ENCODE measurements at places on chromosomes 3 and 15.

GRCh38 chr3:133965906-133966305, 63.8 kb downstream of the SLCO2A1 start:
- DNase-seq, result no peak

- peak; percentile 36 for DNase-seq
Observed at GRCh38 chr3:31077021-31077601, 182.7 kb upstream of the GADL1 start.

DNA sequence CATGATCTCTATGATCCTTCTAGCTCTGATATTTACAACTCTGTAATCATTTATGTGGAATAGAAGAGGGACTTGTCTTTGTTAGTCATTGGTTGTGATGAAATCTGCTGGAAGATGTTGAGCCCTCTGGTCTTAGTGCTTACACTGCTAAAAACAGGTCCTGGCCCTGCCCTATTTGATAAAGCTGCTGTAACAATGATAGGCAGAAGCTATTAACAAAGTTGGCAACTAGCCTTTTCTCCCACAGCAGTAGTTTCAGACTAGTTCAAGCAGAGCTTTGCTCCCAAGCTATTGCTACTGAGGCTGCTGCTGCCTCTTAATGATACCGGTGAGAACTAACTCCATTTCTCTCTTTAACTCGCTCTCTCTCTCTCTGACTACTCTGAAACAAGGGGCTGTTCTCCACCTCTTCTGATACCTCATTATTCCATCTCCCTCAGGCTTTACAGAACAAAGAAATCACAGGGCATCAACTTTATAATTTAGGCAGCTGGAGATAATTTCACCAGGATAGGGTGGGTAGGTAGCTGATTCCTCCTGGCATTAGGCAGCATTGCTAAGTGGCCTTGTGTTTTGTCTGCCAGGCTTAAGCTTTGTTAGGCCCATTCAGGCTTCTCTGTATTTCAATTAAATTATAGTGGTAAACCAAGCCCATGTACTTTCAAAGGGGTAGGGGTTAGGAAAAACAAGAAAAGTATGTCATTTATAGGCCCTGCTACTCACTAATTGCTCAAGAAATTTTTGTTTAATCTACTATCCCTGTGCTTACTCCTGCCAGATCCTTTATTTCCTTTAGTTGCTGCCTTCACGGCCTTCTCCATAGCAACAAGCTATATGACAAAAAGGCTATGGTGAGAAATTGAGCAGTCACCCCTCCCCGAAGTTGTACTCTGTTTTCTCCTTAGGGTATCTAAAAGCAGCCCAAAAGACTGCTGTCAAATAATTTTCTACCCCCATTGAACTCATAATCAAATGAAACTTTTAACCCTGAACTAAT, 139.6 kb downstream of the RBPMS2 start:
- no peak for DNase-seq

DNA sequence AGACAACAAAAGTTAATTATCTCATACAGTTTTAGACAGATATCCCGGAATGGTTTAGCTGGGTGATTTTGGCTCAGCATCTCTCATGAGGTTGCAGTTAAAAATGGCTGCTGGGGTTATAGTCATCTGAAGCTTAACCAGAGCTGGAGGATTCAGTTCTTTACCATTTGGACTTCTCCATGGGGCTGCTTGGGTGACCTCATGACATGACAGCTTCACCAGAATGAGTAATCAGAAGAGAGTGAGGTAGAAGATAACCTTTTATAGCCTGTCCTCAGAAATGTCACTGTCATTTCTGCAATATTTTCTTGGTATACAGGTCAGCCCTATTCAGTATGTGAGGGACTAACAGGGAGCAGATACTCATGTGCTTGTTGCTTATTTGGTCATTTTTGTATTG, 30.9 kb downstream of the TFG start:
- DNase-seq, result no peak

DNA sequence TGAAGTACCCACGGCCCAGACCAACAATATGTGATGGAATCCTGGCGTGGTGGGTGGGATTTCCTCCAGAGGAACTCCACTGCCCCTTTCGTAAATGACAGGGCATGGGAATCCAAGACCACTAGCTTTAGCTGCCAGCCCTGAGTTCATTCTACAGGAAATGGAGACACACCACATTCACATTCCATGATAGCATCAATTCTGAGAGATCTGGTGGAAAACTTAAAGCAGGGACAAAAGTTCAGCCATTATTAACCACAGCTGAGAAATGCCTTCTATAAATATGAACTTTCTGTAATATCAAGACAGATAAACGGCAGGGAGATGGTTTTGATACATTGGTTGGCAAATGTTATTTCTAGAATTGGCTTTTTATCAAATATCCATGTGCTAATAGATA, 98.2 kb downstream of the FBN1 start:
- no peak for DNase-seq

DNA sequence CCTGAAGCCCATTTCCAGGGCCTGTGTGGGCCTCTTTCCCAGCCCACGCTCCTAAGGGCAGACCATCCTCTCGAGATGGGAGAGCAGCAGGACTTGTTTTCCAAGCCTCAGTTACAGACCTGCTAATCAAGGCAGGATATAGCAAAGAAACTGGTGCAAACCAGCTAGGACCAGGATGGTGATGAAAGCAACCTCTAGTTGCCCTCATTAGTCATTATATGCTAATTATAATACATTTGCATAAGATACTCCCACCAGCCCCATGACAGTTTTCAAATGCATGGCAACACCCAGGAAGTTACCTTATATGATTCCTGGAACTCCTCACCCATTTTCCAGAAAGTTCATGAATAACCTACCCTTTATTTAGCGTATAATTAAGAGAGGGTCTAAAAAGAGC, 34.4 kb upstream of the TRH start:
- no peak for DNase-seq

DNA sequence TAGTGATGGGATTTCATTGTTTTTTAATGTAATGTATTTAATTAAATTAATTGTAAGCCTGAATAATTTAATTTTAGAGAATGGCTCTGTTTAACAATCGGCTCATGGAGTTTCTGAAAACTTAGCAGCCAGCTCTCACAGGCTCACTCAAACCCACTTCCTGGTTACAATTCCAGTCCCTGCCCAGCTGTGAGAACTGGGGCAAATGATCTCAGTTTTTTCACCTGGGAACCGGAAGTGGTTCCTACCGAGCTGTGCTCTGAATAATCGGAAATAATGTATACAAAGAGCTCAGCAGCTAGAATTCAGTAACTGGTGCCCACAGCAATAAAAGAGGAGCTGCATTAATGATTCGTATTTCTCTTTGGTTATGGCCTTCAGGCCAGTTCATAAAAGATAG, 244.3 kb upstream of the MCTP2 start:
- no peak for DNase-seq

- DNase-seq, result no peak
Observed at GRCh38 chr3:116165641-116166040, 279.6 kb downstream of the LSAMP start.

DNA sequence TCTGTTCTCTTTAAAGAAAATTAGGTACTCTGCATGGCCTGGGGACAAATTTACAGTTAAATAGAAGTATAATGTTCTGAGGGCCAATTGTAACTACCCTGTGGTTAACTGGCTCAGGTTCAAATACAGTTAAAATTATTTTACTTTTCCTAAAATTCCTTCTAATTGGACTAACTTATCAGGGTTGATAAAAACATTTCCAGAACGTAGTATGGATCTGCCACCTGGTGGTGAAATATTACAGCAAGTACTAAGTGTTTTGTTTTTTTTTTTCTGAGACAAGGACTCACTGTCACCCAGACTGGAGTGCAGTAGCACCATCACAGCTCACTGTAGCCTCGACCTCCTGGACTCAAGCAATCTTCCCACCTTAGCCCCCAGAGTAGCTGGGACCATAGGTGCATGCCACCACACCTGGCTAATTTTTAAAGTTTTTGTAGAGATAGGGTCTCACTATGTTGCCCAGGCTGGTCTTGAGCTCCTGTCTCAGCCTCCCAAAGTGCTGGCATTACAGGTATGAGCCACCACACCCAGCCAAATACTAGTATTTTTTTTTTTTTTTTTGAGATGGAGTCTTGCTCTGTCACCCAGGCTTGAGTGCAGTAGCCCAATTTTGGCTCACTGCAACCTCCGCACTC, 29.2 kb downstream of the NEO1 start:
- peak; percentile 10 for DNase-seq

DNA sequence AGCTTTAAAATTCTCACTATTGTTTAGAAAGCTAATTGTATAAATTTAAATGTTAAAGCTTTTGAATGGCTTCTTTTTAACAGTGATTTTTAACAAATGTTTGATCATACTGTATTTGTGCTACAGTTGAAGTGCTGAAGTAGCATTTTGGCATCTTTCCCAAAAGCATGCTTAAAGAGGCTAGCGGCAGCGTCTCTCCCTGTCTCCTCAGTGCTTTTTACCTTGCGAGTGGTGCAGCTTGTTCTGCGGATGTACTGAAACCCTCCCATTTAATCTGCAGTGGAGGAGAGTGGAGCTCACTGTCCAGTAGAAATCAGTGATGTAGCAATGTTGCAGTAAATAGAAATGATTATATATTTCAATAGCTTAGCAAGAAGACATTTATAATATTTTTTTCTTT, 43.7 kb downstream of the LRRC49 start:
- no peak for DNase-seq

GRCh38 chr3:8574670-8575322, 69.8 kb downstream of the SSUH2 start:
- DNase-seq, result no peak

DNA sequence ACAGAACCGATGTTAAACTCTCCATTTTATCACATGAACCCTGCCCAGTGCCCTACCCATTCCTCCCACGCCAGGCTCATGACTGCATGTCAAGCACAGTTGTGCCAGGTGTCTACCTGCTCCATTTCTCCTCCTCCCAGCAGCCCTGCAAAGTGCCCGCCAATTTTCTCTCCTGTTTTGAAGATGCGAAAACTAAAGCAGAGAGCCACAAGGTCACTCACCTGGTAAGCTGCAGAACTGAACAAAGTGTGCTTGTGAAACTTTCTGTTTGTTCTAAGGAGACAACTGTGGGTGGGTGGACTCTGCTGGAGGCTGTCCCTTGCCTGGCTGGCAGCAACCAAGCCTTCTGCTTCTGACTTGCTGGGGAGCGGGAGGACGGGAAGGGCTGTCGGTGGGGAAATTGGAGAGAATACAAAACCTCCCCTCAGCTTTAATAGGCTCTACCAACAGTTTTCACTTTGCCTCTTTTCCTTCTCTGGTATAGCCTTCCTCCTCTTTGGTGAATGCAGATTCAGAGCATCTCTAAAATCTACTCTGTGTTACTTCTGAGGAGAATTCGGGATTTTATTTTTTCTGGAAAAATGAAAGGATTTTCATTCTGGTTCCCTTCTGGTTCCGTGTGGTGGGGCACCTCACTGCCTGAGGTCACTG, 23.0 kb downstream of the LIMD1 start:
- no peak for DNase-seq

DNA sequence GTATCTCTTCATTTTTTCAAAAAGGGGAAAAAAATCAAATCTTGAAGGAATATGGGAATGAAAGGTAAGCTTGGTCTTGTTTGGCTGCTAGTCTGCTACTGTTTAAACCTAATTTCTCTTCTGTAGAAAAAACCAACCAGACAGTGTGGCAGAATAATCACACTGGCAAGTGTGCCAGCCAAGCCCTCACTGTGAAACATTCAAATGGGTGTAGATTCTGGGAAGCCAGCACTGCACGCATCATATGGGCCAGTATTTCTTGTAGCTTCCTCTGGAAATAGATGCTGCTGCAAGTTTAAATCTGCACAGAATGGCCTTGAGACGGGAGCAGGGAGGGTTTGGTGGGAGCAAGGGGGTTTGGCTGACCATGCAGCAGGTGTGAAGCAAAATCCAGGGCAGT, 62.1 kb downstream of the POMGNT2 start:
- DNase-seq, result no peak

DNA sequence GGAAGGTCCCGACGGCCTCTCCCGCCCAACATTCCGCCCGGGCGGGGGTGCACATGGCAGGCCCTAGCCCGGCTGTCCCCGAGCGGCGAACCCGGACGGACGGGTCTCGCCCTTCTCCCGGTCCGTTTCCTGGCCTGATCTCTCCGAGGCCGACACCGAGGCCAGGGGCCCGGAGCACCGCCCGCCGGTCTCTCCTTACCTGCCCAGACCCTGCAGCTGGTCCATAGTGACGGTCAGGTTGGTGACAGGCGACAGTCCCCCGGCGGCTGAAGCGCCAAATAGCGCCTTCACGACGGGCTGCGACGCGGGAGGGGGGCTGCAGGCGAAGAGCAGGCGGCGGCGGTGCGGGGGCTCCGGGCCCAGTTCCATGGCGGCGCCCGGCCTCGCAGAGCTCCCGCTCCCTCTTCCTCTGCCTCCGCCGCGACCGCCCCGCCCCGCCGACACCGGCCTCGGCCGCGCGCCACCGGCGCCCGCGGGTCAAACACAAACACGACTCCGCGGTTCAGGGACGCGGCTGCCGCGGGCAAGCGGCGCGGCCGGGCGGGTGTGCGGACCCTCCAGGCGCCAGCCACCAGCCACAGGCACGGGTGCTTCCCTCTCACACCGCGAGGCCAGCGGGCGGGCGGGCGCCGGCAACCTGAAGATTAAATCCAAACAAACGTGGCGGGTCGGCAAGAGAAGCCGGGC, 495 bp downstream of the CDC25A start:
- DNase-seq, result peak; percentile 10

DNA sequence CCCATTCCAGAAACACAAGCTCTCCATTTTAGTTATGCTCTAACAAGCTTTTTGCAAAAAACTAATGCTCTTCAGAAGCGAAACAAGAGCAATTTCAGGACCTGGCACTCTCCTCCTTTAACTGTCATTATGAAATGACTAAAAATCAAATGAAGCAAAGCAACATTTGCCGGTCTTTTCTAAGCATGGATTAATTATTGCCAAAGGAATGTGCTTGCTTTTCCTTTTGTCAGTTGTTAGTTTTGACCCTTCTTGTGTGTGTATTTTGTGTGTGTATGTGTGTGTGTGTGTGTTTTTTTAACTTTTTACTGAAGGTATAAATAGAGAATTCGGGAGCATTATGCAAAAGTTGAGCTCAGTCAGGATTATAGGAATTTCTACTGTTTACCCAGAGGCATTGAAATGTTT, 509.1 kb downstream of the TUSC7 start:
- no peak for DNase-seq

DNA sequence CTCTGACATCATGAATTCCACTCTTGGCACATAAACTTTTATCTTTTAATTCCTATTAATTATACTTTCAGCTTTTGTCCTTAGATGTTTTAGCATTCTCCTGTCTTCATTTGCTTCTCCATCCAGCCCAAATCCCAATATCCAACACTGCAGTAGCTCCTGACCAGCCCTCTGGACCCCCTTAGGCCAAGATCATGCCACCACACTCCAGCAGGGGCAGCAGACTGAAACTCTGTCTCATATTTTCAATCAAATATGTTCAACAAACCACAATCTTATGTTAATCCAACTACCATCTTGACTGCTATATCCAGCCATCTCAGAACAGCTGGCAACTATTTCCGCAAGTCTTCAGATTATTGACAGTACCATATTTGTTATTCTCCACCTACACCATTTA, 315.8 kb upstream of the ROBO2 start:
- DNase-seq, result no peak

DNA sequence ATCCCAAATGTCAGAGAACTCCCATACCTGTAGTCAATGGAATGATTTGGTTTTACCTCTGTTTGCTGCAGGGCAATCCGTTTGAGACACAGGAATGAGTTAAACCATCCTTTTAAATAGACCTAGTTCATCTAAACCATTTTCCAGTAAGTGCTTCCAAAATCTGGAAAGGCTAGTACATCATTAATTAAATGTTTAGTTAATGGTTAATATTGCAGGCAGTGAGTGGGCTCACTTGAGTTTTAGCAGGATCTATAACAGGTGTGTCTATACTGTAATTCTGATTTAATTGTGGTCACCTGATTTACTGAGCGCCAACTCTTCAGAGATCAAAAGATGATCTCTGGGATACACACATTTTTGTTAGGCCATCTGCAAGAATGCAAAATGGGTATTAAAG, 353.9 kb upstream of the ROPN1 start:
- DNase-seq, result no peak

GRCh38 chr3:81485444-81485865, 276.0 kb downstream of the GBE1 start:
- no peak for DNase-seq

Data from activated CD4-positive, alpha-beta T cell treated with anti-CD3 and anti-CD28 coated beads, Interleukin-2, amount 50 U/mL, for 24 hours (primary cell).